ENCODE measurements at places on chromosomes 12 and 14. TPM values are rescaled to one million over a fixed set of nuclear protein-coding genes. Genes with fewer than 3 reads are reported as not detected.

VRK1 gene
- total RNA-seq, result 10.1 TPM

DNA sequence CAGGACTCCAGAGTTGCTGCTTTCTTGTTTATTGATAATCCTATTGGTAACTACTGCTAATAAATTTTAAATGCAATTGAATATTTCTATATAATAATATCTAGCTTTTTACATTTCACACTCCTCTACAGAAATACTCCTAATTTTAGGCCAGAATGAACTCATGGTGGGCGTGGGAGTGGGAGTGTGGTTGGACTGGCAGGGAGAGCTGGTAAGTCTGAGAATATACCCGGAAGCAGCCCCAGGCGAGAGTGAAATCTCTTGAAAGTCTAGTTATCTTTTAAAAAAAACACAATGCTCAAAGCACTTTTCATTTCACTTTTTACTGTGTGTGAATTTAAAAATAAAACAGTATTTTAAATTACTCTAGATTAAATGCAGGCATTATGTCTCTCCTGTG lies 4.7 kb downstream of the TMEM263 start:
- no peak for DNase-seq

- DNase-seq, result no peak
These were observed 477.0 kb downstream of the DPF3 start for GRCh38 chr14:72416892-72417291.

- DNase-seq, result no peak
These were observed 231.6 kb upstream of the KRR1 start for GRCh38 chr12:75742961-75743360.

CLEC14A gene
- 33.1 TPM for total RNA-seq

- no peak for DNase-seq
These were observed 69.5 kb downstream of the ACSS3 start for GRCh38 chr12:81147292-81147919.

DNA sequence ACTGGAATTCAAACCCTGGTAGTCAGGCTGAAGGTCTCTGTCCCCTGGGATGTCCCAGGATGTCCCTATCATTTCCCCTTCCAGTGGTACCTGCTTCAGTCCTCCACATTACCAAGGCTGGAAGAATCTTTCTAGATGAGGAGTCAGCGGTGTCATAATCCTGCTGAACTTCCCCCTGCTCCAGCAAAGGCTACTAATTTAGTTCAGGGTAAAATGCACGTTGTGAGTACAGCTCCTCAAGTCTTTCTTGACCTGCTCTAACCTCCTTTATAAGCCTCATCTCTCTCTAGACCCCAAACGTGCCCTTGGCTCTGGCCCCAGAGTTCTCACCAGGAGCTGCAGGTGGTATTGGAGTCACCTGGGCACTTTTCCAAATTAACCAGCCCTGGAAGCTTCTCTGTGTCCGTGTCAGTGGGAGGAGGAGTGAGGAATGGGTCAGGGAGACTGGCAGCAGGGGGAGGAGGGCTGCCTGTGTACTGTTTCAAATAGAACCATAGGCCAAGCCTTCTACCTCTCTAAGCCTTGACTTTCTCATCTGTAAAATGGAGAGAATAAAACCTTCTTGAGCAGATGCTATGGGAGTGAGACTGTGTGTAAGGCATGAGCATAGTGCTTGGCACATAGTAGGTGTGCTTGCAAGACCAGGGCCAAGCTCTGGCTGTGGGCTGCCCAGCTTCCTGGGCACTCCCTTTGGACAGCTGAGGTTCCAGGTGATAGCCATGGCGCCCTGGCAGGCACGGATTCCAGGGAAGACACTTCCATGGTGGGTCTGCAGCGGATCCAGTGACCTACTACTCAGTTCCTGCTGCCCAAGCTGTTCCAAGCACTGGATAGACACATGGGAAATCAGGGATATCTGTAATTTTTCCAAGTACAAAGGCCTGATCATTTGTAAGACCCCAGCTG lies 24.5 kb downstream of the ASB2 start:
- no peak for DNase-seq

RNASE7 gene
- total RNA-seq, result 18.2 TPM

TMEM63C gene
- 27.0 TPM for total RNA-seq

DNA sequence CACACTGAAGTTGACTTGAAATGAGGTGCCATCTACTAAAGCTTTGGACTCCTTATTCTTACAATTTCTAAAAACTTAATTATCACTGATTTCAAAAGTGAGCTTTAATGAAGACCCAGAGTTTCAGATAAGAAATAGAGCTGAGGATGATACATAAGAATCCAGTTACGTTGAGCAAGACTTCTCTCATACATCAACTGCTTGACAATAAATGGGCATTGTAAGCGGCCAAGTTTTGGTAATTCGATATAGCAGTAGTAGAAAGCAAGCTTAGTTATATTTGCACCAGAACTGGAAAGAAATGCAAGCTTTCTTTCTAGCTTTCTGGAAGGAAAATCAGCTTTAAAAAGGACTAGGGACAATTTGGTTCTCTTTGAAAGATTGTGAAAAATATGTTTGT lies 1359.6 kb downstream of the FSCB start:
- DNase-seq, result no peak

GRCh38 chr12:76628745-76629144 lies 69.2 kb upstream of the OSBPL8 start:
- DNase-seq, result no peak

DNA sequence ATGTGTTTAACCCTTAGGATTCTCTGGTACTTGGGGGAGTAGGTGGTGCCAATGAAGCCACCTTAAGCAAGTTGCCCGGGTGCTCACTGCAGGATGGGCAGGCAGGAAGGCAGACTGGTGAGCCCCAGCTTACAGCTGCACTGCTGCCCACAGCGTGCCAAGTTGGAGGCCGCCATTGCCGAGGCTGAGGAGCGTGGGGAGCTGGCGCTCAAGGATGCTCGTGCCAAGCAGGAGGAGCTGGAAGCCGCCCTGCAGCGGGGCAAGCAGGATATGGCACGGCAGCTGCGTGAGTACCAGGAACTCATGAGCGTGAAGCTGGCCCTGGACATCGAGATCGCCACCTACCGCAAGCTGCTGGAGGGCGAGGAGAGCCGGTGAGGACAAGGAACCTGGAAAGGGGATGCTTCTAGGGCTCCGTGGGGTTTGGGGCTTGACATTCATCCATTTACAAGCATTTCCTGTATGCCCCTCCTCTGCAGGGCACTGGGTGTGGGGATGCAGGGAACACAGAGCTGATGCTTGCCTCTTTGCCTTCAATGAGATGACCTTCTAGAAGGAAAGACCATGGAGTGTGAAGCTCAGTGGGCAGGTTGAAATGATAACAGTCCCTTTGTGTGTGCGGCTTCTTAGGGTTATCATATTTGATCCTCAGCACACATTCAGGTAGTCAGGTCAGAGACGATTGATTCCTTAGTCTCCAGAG lies 12.4 kb downstream of the KRT7 start:
- no peak for DNase-seq

- no peak for DNase-seq
These were observed 672.9 kb upstream of the NOVA1 start for GRCh38 chr14:27270716-27271115.

DNA sequence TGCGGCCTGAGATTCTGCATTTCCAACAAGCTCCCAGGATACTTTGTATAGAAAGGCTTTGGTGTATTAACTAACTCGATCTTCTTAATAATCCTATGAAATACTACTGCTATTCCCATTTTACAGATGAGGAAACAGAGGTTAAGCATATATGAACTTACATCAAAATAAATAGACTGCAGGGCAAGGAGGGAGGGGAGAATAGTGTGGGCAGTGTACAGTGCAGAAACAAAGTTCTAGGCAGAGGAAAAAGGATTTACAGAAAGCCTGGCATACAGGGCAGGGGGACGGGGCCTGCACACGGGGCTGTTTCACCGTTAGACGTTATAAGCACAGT lies 19.0 kb downstream of the NINJ2 start:
- no peak for DNase-seq

DNA sequence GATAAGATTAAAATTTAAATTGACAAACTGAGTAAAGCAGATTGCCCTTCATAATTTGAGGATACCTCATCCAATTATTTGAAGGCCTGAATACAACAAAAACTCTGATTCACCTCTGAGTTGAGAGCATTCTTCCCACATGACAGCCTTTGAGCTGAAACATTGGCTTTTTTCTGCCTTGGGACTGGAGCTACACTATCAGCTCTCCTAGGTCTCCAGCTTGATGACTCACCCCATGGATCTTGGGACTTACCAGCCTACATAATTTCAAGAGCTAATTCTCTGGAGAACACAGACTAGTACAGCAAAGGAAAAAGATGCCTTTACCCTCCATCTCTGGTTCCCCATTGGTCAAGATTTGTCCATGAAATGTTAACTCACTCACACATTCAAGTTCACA lies 555.1 kb downstream of the FOXG1 start:
- no peak for DNase-seq

GRCh38 chr14:29584992-29585391 lies 342.7 kb downstream of the PRKD1 start:
- no peak for DNase-seq

RPS26 gene
- 597 TPM for total RNA-seq

DNA sequence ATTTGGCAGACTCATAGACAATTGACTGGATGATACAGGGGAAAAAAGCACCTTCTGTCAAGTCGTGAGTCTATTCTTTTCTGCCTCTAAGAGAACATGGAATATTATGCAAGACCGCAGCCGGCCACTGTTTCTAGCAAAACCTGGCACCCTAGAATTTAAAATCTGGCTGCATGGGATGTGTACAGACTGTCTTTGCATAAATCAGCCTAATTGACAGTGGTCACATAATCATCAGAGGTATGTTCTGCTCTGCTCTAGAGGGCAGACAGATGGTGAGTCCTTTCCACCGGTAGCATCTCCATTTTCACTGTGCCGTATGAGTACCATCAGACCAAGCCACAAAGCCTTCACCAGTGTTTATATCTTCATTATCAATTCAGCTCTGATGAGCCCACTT lies 80.6 kb downstream of the KCNK10 start:
- no peak for DNase-seq

PRH2 gene
- not detected for total RNA-seq

- no peak for DNase-seq
These were observed 129.1 kb downstream of the MSRB3 start for GRCh38 chr12:65407388-65408149.

ALX1 gene
- 2.0 TPM for total RNA-seq

- no peak for DNase-seq
These were observed 197.6 kb downstream of the SLC38A4 start for GRCh38 chr12:46628176-46628575.

DNA sequence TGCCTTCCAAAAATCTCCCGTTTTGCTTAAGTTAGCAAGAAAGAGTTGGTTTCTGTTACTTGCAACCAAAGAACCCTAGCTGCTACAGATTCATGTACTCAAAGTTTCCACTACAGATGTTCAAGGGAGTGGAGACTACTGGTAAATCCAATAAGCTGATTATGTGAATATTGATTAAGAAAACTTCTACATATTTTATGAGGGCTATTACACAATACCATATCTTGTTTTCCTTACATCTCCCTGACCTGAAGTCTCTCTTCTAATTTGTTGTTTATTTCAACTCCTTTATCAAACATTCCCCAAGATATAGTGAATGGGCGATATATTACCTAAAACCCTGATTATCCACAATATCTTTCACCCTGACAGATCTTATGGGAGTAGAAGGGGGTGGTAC lies 164.4 kb upstream of the PLXNC1 start:
- DNase-seq, result no peak

GUCY2C gene
- 0.74 TPM for total RNA-seq

GRCh38 chr14:95286645-95287044 lies 33.1 kb downstream of the CLMN start:
- no peak for DNase-seq

DNA sequence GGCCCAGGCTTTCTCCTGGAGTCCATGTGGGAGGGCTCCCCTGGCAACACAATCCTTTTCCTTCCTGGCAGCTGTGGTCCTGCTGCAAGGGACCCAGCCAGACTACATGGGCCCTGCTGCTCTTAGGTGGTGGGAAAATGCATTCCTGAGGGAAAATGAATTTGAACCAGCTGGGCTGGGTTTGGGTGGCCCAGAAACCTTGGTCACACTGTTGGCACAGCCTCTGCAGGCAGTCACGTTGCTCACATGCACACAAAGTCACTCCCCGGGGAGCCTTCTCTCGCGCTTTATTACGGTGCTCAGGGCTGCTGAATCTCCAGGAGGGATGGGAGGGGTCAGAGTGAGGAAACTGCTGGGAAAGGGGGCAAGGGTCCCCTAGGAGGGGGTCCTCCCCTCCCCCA lies 17.2 kb downstream of the PLEKHG3 start:
- no peak for DNase-seq

DNA sequence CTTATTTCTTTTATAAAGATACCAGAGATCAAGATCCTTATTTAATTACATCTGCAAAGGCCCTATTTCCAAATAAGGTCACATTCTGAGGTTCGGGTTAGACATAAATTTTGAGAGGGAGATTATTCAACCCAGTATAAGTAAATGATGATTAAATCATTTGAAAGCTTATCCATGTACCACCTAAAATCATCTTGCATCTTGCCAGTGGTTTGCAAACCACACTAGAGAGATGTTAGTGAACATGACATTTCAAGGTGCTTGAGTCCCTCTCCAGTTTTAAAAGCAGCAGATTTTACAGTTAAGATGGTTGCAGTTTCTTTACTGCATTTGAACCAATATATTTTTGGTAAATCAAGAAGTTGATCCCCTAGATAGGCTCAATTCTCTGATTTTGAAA lies 49.9 kb upstream of the TMPO start:
- no peak for DNase-seq

GRCh38 chr12:116492703-116493324 lies 66.4 kb upstream of the MAP1LC3B2 start:
- no peak for DNase-seq
